ENCODE measurements at places on chromosomes 16 and 17.

DNA sequence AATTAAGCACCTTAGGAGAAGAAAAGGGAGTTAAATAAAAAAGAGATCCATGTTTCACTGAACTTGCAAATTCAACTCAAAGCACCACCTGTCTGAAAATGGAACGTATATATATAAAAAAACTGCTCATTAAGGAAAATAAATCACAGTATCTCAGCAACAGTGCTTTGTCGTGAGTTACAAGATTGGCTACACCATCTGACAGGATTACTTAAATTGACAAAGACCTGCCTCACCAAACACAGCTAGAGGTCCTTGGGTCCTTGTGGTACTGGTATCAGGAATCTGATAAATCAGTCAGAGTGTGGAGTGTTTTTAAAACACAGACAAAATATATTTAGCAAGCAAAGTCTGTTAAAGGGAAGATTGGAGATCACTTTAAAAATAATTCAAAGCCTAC lies 63.9 kb downstream of the KANSL1 start:
- no peak for DNase-seq

DNA sequence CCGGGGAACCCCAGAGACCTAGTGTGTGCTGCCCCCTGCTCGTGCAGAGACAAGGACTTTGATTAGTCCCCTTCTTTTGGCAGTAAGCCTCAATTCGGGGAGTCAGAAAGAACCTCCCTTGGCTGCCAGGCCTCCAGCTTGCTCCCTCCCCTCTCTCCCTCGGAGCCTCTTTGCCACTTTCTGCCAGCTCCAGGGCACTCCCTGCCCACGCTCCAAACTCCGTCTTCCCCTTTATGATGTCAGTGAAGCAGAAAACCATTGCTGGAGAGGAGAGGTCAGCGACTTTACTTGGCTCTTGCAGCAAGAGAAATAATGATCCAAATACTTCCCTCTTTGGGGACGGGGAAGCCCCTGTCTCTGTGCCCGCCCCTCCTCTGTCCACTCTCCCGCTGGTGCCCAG lies 28.1 kb downstream of the TTYH2 start:
- DNase-seq, result no peak

- no peak for DNase-seq
Measured at GRCh38 chr16:10957771-10958482, 13.6 kb downstream of the CLEC16A start.

GRCh38 chr16:82783933-82784572 lies 157.3 kb downstream of the CDH13 start:
- DNase-seq, result no peak

DNA sequence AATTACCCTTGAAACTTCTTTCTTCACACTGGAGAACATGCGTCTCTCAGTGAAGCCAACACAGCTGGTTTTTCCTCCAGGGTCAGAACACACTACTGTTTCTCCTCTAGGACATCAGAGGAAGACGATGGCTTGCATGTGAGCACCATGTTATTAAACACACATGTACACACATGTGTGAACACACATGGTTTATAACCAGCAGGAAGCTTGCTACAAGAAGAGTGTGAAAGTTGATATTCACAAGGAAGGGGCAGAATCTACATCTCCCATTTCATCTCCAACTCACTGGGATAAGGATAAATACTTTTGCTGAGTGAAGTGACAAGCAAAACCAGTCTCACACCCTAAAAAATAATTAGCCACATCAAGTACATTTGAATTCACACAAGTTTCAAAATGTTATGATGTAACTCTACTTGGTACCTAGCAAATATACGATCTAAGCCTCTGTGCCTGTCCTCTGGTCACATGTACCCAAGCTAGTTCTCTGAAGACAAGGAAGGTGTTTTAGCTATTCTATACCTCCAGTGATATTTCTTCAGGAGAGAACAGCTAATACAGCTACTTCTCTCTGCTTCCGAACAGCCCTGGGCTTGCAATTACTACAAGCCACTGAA lies 127.7 kb downstream of the PARN start:
- no peak for DNase-seq

DNA sequence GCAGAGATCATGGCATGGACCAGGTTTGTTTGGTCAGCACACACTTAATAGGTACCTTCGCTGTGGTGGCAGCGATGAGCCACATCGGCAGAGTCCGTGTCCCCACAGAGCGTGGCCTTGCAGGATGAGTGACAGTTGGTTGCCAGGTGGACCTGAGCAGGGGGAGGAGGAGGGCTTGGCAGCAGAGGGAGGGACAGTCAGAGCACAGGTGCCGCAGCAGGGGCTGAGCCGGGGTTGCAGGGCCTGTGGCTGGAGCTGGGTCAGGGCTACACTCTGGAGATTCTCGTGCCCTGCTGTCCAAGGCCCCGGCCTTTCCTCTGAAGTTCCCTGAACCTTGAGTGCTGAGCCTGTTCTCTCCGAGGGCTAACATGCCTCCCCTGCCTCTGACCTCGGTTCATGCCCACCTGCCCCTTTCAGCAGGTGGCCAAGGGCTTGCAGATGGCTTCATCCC lies 24.8 kb downstream of the POLR3E start:
- no peak for DNase-seq

- no peak for DNase-seq
Measured at GRCh38 chr17:50056961-50057330, 1.0 kb downstream of the ITGA3 start.

DNA sequence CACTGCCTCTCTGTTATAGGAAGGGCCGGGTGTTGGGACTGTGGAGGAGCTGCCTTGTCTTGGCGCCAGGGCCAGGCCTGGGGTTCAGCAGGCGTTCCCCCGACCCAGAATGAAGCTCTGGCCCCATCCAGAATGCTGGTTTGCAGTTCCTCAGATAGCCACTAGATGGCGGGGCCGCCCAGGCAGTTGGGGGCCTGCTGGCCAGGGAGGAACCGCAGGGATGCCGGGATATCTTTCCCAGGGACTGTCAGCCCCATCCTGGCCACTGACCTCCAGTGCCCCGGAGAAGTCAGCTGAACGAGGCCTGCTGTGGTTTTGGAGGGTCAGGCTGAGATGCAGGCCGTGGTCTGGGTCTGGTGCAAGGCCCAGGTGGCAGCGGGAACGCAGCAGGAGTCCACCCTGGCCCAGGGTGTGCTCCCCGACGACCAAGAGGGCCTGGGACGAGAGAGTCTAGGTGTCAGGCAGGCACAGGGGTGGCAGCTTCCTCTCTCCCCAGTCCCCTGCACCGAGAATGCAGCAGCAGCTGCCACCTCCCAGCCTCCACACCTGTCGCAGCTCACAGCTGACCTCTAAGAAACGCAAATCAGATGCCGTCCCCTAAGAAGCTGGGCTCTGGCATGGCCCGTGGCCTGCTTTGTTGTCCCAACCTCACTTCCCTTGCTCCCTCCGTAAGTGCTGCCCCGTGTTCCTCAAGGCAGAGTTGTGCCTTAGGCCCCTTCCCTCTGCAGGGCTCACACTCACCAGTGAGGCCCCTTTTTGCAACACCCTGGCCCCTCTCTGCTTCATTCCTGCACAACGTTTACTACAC lies 51.2 kb downstream of the RMI2 start:
- DNase-seq, result peak; percentile 43

- DNase-seq, result peak; percentile 11
Measured at GRCh38 chr17:33113276-33113990, 121.8 kb downstream of the SPACA3 start.

DNA sequence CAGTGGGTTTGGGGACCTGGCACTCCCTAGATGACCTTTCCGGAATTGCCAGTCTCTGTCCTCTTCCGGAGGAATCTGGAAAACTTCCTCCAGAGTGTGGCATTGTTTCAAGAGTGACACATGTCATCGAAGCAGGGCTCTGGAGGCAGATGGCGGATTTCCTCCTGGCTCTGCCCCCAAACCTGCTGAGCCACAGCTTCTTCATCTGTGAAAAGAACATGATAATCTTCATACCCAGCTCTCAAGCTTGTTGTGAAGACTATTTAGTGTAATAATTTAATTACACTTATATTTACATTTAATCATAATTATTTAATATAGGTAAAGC lies 19.7 kb upstream of the TEX2 start:
- no peak for DNase-seq

DNA sequence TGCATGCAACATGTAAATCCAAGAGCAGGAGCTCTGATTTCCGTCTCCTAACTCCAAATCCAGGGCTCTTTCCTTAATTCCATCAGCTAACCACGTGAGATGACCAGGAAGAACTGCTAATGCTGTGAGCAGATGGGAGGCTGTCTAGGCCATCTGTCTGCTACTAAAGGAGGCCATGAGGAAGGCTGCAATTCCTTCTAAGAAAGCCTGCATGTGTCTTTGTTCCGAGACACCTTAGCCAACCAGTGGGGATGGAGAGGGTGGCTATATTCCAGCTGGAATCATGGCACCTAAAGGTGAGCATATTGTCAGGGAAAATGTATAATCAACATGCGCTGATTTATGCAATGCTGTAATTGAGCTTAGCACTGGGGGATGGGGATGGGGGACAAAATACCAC lies 267.2 kb upstream of the CDH5 start:
- DNase-seq, result no peak

- DNase-seq, result no peak
Measured at GRCh38 chr16:75065149-75065505, 51.5 kb downstream of the LDHD start.

DNA sequence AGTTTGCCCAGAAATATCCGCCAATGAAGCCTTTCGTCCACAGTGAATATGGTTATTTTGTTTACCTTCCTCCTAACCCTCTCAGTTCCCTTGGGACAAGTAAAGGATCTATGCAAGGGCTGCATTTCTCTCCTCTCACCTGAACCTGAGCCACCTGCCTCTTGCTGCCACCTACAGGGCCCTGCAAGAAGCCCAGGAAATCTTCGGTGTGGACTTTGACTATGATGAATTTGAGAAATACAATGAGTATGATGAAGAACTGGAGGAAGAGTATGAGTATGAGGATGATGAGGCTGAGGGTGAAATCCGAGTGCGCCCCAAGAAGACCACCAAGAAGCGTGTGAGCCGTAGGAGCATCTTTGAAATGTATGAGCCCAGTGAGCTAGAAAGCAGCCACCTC lies 14.0 kb downstream of the SUPT6H start:
- DNase-seq, result peak; percentile 23

DNA sequence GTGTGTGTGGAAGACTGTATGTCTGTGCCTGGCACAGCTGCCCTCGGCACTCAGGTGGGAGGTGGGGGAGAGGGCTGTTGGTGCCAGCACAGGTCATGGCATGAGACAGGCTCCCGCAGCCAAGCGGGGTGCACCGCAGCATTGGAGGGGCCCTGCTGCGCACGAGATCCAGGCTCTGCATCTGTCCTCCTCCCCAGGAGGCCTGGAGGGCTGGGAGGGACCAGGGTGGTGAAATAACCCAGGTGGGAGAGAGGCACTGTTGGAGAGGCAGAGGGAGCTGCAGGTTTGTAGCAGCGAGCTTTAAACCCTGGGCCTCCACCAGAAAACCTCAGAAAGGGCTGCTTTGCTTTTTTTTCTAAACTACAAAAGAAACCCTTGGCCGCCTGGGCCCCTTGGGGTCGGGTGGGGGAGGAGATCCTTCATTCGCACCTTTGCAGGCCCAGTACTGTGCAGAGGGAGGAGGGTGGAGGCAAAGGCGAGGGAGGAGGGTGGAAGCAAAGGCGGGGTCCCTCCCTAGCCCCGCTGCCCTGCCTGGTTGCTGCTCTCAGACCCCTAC lies 241.7 kb downstream of the SEC14L1 start:
- DNase-seq, result peak; percentile 53

- no peak for DNase-seq
Measured at GRCh38 chr17:15307710-15308111, 33.7 kb downstream of the TEKT3 start.

GRCh38 chr17:3695723-3696411 lies at the start of gene P2RX5:
TSS of gene P2RX5 (minus strand) at chr17:3696155. CDS start at chr17:3696005, 150 bp downstream.
- DNase-seq, result no peak

DNA sequence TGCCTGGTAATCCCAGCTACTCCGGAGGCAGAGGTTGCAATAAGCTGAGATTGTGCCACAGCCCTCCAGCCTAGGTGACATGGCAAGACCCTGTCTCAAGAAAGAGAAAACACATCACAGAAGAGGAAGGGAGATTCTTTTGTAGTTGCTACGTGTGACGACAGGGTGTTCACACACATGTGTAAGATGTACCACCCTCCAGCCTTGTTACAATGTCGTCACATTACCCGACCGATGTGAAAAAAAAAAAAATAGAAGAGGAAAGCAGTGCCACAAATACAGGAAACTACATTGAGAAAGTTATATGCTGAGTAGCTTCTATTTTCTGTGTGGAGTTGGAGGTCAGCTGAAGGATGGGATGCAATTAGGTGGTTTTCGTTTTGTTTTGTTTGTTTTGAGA lies 56.0 kb downstream of the CLUH start:
- no peak for DNase-seq

DNA sequence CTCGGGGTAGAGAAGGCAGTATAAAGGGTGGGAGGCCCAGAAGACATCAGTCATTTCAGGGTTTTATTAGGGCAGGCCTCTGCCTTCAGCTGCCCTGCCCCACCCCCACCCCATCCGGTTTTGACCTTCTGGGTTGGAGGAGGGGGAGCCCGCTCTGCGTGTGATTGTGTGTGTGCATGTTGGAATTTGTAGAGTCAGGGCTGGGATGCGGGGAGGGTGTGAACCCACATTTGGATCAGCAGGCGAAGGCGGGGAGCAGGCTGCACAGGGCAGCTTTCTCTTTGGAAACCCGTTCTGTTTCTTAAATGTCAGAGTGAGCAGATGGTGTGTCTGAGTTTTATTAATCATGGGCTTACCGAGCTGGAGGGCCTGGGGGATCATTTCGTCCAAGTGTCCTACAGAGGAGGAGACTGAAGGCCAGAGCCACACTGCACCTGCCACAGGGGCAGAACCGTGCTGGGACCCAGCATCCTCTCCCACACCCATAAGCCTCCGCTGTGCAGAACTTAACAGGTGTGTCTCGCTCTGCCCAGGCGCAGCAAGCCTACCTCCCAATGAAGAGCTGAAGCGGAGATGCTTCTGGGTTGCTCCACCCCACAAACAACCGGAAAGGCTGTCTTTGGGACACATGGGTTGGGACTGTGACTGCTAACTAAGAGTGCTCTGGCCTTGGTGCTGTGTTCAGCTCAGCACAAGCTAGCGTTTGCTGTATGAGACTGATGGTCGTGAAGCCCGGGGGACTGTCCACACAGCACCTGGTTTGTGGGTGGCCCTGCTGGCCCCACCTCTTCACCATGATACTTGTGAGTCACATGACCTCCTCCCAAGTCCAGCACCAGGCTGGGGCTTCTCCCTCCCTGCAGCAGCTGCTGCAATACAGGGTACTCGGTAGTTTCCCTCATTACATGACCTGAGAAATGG lies 70.9 kb upstream of the GSE1 start:
- no peak for DNase-seq

GRCh38 chr17:47176389-47176826 lies 12.7 kb downstream of the CDC27 start:
- no peak for DNase-seq

- DNase-seq, result no peak
Measured at GRCh38 chr16:57858635-57859034, 56.3 kb upstream of the KIFC3 start.

Data from large intestine (tissue), 12 donors.